ENCODE measurements at places on chromosomes 1 and 21. TPM values are rescaled to one million over a fixed set of nuclear protein-coding genes. Genes with fewer than 3 reads are reported as not detected.

Gene MIXL1
- not detected for total RNA-seq

Gene GPR52
- 0.28 TPM for total RNA-seq

Gene BARHL2
- total RNA-seq, result not detected

Gene GPR37L1
- not detected for total RNA-seq

Gene BSND
- total RNA-seq, result not detected

Gene SMIM1
- not detected for total RNA-seq

Gene C1orf105
- total RNA-seq, result not detected

Gene TAS1R1
- total RNA-seq, result not detected

Gene CD1B
- not detected for total RNA-seq

Gene NOS1AP
- total RNA-seq, result under 0.01 TPM

Gene TSACC
- 0.28 TPM for total RNA-seq

Gene ESRRG
- not detected for total RNA-seq

Gene RIPK4
- 0.38 TPM for total RNA-seq

Gene OR6K3
- not detected for total RNA-seq

Gene FCRL4
- total RNA-seq, result not detected

Gene AUNIP
- 5.6 TPM for total RNA-seq

Gene MTFR1L
- total RNA-seq, result 39.9 TPM

Gene ATP1A4
- total RNA-seq, result not detected

Measured in regular cardiac myocyte (primary cell).